Adrenal gland (tissue), 19 donors: ENCODE measurements at places on chromosomes 12 and 14. TPM values are rescaled to one million over a fixed set of nuclear protein-coding genes. Genes with fewer than 3 reads are reported as not detected.
A peak's percentile ranks its signal among the peaks of the same experiment; 100 is the strongest.

GRCh38 chr12:56165369-56165768 lies 7.2 kb downstream of the MYL6 start:
- H3K36me3 ChIP-seq: peaks cover 97% of the 10 kb centered on the region
- peaks cover 13% of the 10 kb centered on the region for H3K4me1 ChIP-seq
- DNase-seq: no peak

GRCh38 chr12:109346920-109347319 lies 780 bp upstream of the MYO1H start:
- H3K36me3 ChIP-seq: no peaks in the 10 kb centered on the region
- no peaks in the 10 kb centered on the region for H3K27me3 ChIP-seq

DNA sequence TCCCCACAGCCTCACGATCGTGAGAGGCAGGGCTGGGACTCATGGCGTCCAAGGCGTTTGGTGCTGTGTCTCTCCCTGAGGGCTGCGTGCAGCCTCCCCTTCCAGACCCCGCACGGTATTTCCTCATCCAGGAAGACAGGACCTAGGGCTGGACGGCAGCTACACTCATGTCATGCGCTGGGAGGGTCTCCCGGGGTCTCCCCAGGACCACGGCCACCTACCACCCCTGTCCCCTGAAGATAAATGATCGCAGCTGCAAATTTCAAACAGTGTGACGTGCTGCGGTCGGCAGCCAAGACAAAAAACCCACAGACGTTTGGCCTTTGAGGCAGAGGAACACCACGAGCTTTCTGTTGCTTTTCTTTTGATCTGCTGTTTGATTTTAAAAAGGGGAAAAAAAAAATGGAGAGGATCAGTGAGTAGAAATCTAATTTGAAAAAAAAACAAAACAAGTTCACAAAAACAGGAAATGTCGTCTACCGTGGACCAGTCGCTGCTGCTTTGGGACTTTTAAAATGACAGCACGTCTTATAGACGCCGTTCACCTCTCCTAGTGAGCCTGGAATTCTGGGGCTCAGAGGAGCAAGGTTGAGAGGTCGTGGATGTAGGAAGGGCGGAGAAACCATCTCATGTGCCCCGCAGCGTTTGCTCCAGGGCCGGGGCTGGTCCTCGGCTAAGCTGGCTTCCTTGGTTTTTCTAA lies 237.6 kb downstream of the SLC41A2 start:
- DNase-seq: no peak
- peak overlapping the region; percentile 40 for H3K4me3 ChIP-seq
- no peak overlapping the region for H3K27ac ChIP-seq
- H3K27me3 ChIP-seq: no peaks in the 10 kb centered on the region
- peaks cover 21% of the 10 kb centered on the region for H3K4me1 ChIP-seq
- no peaks in the 10 kb centered on the region for H3K36me3 ChIP-seq

GRCh38 chr12:13241833-13242488 lies 45.4 kb downstream of the EMP1 start:
- no peaks in the 10 kb centered on the region for H3K27me3 ChIP-seq
- no peaks in the 10 kb centered on the region for H3K36me3 ChIP-seq
- no peak overlapping the region for H3K4me3 ChIP-seq
- no peak for DNase-seq
- no peaks in the 10 kb centered on the region for H3K4me1 ChIP-seq

DNA sequence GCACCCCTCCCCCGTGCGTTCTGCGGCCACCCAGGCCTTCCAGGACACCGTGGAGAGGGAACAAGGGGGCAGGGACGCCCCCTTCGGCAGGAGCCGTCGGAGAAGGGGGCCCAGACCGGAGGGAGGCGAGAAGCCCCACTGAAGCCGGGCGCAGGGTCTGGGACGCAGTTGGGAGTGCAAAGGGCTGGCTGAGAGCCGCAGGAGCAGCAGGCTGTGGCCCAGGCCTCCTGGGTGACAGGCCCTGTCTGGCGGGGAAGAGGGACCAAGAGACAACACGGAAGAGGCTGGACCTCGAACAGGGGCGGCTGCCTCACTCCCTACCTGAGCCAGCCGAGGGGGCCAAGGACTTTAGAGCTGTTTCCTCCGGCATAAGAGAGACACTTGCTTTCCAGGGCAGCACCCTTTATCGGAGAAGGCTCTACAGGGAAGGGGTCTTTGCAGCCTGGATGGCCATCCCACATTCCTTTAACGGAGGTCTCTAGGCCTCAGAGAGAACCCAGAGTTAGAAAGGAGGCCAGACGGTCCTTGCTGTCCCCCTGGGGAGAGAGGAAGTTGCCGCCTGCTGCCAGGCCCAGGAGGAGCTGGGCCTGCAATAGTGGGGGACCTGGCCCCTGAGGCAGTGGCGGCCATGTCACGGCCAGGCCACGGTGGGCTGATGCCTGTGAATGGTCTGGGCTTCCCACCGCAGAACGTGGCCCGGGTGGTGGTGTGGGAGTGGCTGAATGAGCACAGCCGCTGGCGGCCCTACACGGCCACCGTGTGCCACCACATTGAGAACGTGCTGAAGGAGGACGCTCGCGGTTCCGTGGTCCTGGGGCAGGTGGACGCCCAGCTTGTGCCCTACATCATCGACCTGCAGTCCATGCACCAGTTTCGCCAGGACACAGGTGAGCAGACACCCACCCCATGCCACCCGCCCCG lies 1.3 kb downstream of the DTX1 start:
- peaks cover 9% of the 10 kb centered on the region for H3K27me3 ChIP-seq
- no peak overlapping the region for H3K4me3 ChIP-seq
- H3K27ac ChIP-seq: no peak overlapping the region
- DNase-seq: no peak
- H3K4me1 ChIP-seq: peaks cover 8% of the 10 kb centered on the region
- no peaks in the 10 kb centered on the region for H3K36me3 ChIP-seq

GRCh38 chr14:34678306-34678705 lies 36.1 kb downstream of the CFL2 start:
- no peak for DNase-seq
- H3K36me3 ChIP-seq: no peaks in the 10 kb centered on the region
- H3K27me3 ChIP-seq: no peaks in the 10 kb centered on the region
- H3K27ac ChIP-seq: no peak overlapping the region
- H3K4me3 ChIP-seq: no peak overlapping the region

- no peak overlapping the region for H3K4me3 ChIP-seq
- DNase-seq: no peak
- no peaks in the 10 kb centered on the region for H3K27me3 ChIP-seq
- no peaks in the 10 kb centered on the region for H3K36me3 ChIP-seq
- H3K27ac ChIP-seq: no peak overlapping the region
These were observed 183.3 kb downstream of the PTPRO start for GRCh38 chr12:15505616-15506015.

- H3K27me3 ChIP-seq: no peaks in the 10 kb centered on the region
- DNase-seq: no peak
- no peak overlapping the region for H3K27ac ChIP-seq
These were observed 57.1 kb downstream of the TRAFD1 start for GRCh38 chr12:112182499-112182898.

- no peaks in the 10 kb centered on the region for H3K36me3 ChIP-seq
- H3K4me3 ChIP-seq: no peak overlapping the region
- no peak overlapping the region for H3K27ac ChIP-seq
- H3K27me3 ChIP-seq: no peaks in the 10 kb centered on the region
- no peaks in the 10 kb centered on the region for H3K4me1 ChIP-seq
- DNase-seq: no peak
These were observed 5.7 kb downstream of the CLEC6A start for GRCh38 chr12:8461426-8461825.

DNA sequence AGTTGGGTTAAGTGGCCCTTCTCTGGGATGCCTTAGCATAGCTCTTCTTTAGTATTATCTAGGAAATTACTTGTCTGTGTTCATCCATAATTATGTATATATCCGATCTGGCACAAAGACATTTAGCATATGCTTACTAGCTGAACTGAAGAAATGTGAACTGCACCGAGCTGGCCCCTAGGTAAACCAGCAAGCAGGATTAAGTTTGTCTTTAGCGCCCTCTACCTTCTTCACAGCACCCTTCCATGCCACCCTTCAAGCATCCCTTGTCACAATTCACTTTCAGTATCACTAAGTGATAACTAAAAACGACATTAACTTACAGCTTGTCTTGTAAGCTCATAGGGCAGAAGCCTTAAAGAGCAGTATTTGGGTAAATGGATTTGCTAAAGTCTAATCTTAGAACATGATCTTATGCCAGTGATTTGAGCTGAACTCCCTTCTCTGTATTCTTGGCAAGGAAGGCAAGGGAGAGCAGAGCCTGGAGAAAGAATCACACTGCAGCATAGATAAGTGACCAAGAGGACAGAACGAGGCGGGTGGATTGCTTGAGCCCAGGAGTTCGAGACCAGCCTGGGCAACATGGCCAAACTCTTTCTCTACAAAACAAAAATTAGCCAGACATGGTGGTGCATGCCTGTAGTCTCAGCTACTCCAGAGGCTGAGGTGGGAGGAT lies 2.6 kb upstream of the HAL start:
- H3K27me3 ChIP-seq: no peaks in the 10 kb centered on the region
- H3K4me1 ChIP-seq: no peaks in the 10 kb centered on the region
- DNase-seq: peak; percentile 53
- H3K27ac ChIP-seq: no peak overlapping the region

DNA sequence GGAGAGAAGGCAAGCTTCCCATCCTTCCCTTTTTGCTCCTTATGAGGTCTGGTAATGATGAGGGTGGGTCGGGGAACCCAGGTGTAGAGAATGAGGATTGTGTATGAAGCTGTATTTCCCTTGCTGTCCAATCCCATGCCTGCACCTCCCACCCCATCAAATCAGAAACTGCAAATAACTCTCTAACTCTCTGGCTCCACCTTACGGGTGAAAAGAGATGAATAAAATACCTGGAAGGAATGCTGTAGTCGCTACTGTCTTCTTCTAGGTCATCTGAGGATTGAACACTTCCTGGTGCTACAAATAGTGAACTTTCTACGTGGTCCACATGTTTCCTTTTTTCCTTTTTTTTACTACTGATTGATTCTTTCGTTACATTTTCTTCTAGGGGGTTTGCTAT lies 38.9 kb upstream of the DICER1 start:
- no peaks in the 10 kb centered on the region for H3K4me1 ChIP-seq
- no peak overlapping the region for H3K4me3 ChIP-seq
- no peaks in the 10 kb centered on the region for H3K27me3 ChIP-seq
- no peaks in the 10 kb centered on the region for H3K36me3 ChIP-seq
- DNase-seq: no peak
- no peak overlapping the region for H3K27ac ChIP-seq

- H3K4me1 ChIP-seq: peaks cover 6% of the 10 kb centered on the region
- no peaks in the 10 kb centered on the region for H3K27me3 ChIP-seq
- no peak overlapping the region for H3K27ac ChIP-seq
These were observed 16.0 kb downstream of the RPS6KL1 start for GRCh38 chr14:74906925-74907521.

- no peaks in the 10 kb centered on the region for H3K4me1 ChIP-seq
- no peaks in the 10 kb centered on the region for H3K27me3 ChIP-seq
- no peak overlapping the region for H3K27ac ChIP-seq
These were observed 81.0 kb downstream of the KTN1 start for GRCh38 chr14:55661029-55661428.

GRCh38 chr12:52455821-52456220 lies 3.9 kb upstream of the KRT6B start:
- peaks cover 6% of the 10 kb centered on the region for H3K27me3 ChIP-seq
- DNase-seq: no peak
- no peak overlapping the region for H3K27ac ChIP-seq

GRCh38 chr12:78226763-78227162 lies 396.1 kb downstream of the NAV3 start:
- H3K4me1 ChIP-seq: no peaks in the 10 kb centered on the region
- no peak for DNase-seq
- no peaks in the 10 kb centered on the region for H3K36me3 ChIP-seq
- no peaks in the 10 kb centered on the region for H3K27me3 ChIP-seq
- H3K27ac ChIP-seq: no peak overlapping the region

DNA sequence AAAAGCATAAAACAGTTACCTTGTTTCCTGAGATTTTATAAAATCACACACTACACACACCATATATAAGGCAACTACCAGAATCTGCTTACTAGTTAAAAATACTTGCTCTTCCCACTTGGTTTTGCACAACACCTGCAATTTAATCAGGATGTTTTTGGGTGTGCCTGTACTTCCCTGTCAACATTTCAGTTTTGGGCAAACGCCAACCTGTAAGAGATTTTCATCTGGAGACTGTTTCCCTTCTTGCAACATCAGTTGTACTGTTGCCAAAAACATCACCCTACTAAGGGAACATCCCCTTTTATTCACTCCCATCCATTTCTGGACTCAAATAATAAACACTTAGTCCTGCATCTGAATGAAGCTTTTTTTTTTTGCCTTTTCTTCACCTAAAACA lies 172.3 kb downstream of the DUSP6 start:
- H3K27ac ChIP-seq: no peak overlapping the region
- H3K4me3 ChIP-seq: no peak overlapping the region
- H3K27me3 ChIP-seq: no peaks in the 10 kb centered on the region
- peak; percentile 49 for DNase-seq

GRCh38 chr14:30210630-30211029 lies 283.0 kb upstream of the PRKD1 start:
- no peak overlapping the region for H3K27ac ChIP-seq
- H3K36me3 ChIP-seq: no peaks in the 10 kb centered on the region
- no peak overlapping the region for H3K4me3 ChIP-seq
- no peak for DNase-seq
- H3K4me1 ChIP-seq: no peaks in the 10 kb centered on the region

DNA sequence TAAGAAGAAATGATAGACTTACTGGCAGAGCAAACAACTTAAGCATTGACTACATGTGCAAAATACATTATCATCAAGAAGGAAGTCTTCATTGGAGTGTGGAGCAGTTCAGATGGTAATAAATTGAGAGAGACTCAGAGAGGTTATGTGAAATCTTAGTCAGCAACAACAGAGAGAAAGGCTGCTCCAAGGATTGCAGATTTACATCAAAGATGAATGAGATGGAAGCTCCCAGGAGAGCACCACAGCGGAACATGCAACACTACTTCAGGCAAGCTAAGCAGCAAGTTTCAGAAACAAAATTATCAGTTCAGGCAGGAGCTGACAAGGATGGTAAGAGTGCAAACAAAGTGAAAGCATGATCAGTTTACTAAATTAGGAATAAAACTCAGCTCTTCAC lies 882.3 kb downstream of the LRFN5 start:
- no peaks in the 10 kb centered on the region for H3K27me3 ChIP-seq
- H3K27ac ChIP-seq: no peak overlapping the region
- no peaks in the 10 kb centered on the region for H3K4me1 ChIP-seq
- H3K36me3 ChIP-seq: no peaks in the 10 kb centered on the region

- no peak for DNase-seq
- no peaks in the 10 kb centered on the region for H3K27me3 ChIP-seq
- no peak overlapping the region for H3K27ac ChIP-seq
- no peak overlapping the region for H3K4me3 ChIP-seq
- no peaks in the 10 kb centered on the region for H3K4me1 ChIP-seq
These were observed 127.2 kb downstream of the BCAT1 start for GRCh38 chr12:24821691-24822090.

Gene NRXN3
- total RNA-seq: 0.39 TPM
